ENCODE measurements at places on chromosomes 6 and 20.

DNA sequence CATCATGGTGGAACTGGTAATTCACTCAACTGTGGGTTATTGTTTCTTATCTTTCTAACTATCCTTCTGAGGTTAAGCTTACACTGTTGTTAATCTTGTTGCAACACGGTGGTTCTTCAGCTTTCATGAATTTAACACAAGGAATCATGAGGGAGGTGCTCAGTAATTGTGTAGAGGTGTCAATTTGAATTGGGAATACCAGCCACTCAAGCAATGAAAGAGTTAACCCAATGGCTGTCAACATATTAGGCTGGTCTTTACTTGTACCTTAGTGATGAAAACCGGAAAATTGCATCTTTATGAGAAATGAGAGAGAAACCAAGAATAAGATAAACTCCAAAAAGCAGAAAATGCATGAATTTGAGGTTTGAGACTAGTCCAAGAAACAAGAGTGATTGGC, 95.7 kb downstream of the HS3ST5 start:
- no peak for DNase-seq

DNA sequence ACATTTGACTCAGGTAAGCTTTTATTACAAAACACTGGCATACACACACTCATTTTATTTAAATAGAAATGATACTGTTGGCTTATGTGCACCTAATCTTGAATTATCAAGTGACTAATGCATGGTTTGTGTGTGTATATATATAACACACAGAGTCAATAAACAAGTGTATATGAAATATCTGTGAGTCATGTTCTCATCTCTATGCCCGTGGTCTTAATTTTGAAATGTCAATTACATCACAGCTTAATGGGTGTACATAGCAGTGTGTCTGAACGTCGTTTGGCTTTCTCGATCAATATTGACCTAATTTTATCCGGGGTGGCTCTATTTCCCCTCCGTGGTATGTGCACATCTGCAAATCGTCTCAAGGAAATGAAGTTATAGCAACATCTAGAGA, 104.0 kb upstream of the ZFP64 start:
- DNase-seq = no peak

DNA sequence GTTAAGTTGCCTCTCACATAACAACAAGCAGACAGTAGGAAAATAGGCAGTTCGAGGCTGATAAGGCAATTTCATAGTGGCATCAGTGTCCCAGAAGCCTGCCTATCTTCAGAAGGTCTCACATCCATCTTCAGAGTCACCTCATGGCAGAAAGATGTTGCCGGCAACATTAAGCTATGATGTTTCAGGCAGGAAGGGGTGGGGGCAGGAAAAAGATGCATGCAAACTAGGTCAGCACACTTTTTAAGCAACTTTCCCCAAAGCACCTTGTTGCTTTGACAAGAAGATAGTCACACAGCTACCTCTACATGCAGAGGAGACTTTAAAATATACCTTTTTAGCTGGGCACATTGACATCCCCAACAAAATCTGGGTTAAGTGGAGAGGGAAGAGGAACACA, 43.2 kb upstream of the SMIM8 start:
- no peak for DNase-seq

DNA sequence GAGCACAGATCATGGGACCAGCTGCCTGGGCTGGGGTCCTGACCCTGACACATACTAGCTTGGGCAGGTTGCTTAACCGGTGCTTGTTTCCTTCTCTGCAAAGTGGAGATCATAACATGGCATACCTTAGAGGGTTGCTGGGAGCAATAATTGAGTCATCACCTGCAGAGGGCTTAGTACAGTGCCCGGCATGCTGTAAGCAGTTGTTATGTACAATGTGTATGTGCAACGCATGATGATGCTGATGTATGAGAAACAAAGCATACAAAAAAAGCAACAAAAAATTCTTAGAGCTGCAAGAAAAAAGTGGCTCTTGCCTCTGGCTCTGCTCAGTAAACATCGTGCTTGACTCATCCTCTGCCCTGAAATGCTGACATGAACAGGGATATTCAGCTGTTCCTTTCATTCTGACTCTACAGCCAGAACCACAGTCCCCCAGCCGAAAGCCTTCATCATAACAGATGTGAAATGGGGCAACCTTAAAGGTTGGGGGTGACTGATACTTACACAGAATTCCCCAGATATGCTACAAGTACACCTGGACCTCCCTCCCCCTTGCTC, 91.7 kb downstream of the CLIC5 start:
- no peak for DNase-seq

- DNase-seq = no peak
Observed at GRCh38 chr6:40642190-40642589, 55.0 kb upstream of the LRFN2 start.

- no peak for DNase-seq
Observed at GRCh38 chr20:90651-91050, 3.2 kb downstream of the DEFB125 start.

DNA sequence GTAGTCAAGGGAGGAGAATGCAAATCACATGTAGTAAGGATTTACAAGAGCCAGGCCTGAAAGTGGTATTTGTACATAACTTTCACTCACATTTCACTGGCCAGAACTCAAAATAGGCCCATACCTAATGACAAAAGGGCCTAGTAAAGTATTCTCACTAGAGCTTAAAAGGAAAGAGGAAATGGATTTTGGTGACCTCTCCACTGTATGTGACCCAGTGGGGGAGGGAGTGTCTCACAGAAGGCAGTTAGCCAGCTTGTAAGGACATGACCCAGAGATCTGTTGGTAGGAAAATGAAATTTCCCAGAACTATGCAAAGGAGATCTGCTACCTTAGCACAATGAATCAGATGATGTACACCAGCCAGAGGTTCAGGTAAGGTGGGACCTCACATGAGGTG, 124.4 kb downstream of the PTPRT start:
- DNase-seq = no peak

DNA sequence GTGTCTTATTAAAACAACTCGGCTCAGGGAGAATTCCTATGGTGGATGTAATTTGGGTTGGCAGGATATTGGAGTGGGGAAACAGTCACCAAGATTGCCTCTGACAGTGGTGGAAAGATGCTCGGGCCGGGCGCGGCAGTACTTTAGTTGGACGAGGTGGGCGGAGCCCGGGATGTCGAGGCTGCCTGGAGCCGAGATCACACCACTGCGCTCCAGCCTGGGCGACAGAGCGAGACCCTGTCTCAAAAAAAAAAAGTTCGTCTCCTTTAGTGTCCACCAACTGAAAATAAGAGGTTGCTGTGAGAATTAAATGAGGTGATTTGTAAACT, 621 bp downstream of the NOL7 start:
- DNase-seq = no peak

DNA sequence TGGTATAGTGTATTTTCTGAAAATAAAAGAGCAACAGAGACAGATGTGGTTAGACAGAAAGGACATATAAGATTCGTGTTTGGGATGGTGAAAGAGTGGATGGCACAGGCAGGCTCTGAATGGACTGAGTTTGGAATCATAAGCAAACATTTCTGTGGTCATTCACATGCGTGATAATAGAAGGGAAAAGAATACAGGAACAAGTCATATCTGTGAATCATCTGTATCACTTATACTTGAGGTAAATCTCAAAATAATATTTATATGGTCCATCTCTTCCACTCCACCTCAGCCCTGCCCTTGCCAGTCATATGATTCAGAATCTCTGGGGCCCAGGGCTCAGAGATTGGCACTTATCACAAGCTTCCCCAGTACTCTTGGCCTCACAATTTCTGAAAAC, 535.1 kb downstream of the BCKDHB start:
- DNase-seq = no peak

DNA sequence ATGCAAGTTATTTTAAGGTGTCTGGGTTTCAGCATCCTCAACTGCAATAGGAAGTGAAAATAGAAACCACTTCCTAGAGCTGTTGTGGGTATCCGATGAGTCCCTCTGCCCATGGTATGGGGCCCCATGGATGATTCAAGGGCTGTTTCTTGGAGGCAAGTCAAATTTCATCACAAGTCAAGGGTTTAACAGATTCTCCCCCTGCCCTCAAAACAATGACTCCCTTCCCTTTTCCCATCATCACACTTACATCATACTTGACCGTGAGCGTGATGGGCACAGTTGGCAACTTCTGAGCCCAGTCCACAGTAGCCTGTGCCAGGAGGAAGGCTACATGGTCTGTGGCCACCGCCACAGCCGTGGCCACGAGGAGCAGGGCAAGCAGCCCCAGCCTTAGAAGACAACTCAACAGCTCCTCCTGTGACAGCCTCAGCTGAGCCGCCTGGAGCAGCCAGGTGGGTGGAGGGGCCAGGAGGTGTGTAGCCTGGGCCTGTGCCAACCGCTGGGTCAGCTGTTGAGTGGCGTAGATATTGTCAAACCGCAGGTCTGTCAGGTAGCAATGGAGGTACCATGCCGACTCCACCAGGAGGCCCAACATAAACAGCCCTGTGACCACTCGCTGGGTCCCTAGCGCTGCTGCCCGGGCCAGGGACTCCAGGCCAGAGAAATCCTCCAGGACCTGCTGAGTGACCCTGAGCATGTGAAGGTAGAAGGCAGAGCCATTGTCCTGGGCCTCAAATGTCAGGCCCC, 5.2 kb downstream of the OCSTAMP start:
- DNase-seq = no peak
